ENCODE measurements at places on chromosomes 4 and X. TPM values are rescaled to one million over a fixed set of nuclear protein-coding genes. Genes with fewer than 3 reads are reported as not detected.

The STARD8 gene
- 3.0 TPM for total RNA-seq

The IL21 gene
- not detected for total RNA-seq

The LRRC66 gene
- total RNA-seq = 0.23 TPM

The NAT8L gene
- total RNA-seq = 0.05 TPM

The RRH gene
- total RNA-seq = not detected

The PQBP1 gene
- total RNA-seq = 71.8 TPM

The KCTD8 gene
- total RNA-seq = not detected

The TCEAL2 gene
- total RNA-seq = not detected

The NEUROG2 gene
- not detected for total RNA-seq
